ENCODE measurements at places on chromosomes 4 and X. TPM values are rescaled to one million over a fixed set of nuclear protein-coding genes. Genes with fewer than 3 reads are reported as not detected.

DNA sequence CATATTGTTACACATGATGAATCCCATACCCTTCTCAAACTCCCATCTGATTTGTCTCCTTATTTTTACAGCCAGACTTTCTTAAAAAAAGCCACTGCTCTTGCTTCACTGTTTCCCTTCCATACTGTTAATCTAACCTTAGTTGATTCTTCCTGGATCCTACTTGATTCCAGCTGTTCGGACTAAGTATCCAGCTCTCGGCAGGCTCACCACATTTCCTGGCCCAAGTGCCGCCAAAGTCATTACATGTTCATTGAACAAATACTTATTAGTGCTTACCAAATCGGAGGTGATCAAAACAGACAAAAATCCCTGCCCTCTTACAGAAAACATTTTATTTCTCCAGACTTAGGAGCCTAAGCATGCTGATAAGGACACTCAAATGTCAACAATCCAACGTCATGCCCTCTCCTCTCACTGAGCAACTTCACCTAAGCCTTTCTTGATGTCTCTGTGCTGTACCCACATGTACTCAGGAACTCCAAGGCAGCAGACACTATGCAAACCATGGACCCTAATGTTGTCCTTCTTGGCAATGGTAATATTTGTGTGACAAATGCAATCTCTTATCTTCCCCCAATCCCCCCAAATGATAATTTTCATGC lies 45.1 kb upstream of the C1QTNF7 start:
- DNase-seq, result no peak

- no peak for DNase-seq
These were observed 6.2 kb downstream of the TMEM131L start for GRCh38 chr4:153472122-153473037.

CCDC158 gene
- 0.56 TPM for polyA plus RNA-seq

DNA sequence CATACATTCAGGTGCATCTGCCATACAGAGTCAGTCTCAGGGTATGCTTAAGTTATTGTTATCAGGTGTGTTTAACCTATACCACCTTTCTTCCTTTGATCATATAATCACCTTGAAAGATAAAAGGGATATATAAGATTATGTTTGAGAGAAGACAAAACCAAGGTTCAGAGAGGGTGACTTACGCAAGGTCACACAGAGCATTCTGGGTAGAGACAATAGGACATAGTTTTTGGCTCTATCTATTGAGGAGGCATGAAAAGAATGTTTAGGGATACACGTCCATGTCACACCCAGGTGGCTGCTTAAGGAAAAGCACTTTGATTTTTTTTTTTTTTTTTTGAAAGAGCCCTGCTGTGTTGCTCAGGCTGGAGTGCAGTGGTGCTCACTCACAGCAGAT lies 327.1 kb upstream of the RPS6KA3 start:
- DNase-seq, result no peak

SORCS2 gene
- 11.1 TPM for polyA plus RNA-seq

All from renal pelvis (tissue), 12 donors.